ENCODE measurements at places on chromosomes 2 and 18. TPM values are rescaled to one million over a fixed set of nuclear protein-coding genes. Genes with fewer than 3 reads are reported as not detected.

DNA sequence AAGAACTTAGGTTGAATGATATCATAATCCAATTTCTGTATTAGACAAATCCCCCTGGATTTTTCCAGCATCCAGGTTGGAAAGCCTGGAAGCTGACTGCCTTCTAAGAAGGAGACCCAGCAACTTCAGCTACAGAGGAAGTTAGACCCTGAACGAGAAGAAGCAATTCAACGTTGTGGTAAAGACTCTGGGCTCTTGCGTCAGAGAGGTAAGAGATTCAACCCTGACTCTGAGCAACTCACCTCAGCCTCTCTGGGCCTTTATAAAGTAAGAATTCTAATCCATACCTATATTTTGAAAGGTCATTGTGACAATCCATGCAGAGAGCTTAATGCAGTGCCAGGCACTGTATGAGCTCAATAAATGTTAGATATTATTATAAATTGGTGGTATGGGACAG is 9.7 kb downstream of the E2F6 start:
- DNase-seq = no peak

DNA sequence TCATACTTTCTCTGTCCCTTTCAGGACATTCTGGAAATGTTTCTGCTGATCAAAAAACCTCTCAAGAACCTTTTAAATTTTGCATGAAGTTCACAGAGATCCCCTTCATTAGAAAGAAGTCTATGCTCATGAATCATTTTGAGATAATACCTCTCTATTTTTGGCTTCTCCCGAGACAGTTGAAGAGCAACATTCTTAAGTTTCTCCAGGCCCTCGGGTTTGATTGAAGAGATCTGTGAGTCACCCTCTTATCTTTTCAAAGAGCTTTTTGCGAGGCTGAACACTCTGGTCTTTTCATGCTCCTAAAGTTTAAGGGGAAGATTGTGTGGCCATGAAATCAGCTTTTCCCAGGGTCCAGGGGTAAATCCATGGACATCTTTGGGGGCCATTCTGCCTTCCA is 354.2 kb downstream of the FBXO15 start:
- no peak for DNase-seq

DNA sequence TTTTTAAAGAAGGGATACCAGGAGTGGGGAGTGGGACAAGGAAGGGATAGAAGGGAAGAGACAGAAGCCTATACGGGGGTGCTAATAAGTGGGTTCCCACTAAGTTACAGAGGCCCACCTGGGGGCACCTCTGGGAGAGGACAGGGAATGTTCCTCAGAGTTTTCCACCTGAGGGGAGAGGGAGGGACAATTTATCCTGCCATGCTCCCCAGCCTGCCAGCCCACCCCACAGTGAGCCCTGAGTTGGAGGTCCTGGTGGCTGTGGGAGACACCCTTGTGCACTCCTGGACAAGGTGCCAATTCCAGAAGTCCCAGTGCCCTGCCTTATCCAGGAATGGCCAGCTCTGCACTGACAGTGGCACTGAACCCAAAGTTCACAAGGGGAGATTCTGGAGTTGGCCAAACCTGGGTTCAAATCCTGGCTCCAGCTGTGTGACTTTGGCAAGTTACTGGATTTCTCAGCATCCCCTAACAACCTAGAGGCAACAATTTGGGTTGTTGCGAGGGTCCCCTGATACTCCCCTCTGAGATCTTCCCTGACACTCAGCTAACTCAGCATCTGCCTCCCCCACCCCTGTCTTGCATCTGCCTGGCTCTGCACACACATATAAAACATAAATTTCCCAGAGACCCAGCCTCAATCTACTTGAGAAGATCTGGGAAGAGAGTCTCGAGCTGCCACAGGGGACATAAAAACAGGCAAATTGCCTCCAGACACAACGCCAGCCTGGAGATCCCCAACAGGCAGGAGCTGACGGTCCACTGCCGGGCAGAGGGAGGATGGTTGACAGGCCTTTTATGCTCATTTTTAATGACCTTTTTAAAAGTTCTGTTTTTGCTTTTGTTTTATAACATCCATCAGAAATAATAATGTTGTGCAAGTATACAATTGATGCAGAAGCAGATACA is 98.7 kb upstream of the ST3GAL5 start:
- DNase-seq = no peak

GRCh38 chr2:283996-284794 is 3.7 kb downstream of the ALKAL2 start:
- DNase-seq = no peak

- peak; percentile 36 for DNase-seq
These were observed 131.3 kb downstream of the PIK3C3 start for GRCh38 chr18:42086288-42086687.

DNA sequence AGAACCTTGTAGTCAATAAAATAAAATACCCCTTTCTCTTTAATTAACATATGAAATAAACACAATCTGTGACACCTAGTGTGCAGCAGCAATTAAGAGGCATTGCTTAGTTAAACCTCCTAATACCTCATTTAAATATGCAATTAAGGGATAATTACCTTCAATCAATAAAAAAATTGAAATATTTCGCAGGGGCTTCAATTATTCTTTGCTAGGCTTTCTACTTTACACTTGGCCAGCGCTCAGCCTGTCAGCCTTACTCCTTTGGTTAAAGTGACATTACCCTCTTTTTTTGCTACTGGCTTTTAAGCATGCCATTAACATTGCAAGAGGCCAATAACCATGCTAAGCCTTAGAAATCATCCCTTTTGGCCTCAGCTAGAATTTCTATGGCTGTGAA is 327.5 kb upstream of the ZNF521 start:
- no peak for DNase-seq

DNA sequence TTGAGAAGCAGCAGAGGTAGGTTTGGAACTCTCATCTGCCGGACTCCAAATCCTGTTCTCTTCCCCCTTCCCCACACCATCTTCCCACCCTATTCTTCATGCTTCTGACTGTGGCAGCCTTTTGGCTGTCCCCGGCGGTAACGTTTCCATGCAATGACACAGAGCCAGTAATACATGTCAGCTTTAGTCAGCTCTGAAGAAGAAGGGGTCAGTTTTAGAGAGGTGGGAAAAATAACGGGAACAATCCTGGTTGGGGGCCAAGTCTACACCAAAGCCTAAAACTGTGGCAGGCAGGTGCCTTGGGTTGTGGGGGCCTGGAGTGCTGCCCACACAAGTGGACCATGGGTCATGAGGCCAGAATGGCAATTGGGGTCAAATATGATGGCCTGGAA is 106.8 kb downstream of the LPIN1 start:
- DNase-seq = no peak

GRCh38 chr2:205661281-205661680 is 21.0 kb upstream of the NRP2 start:
- no peak for DNase-seq

DNA sequence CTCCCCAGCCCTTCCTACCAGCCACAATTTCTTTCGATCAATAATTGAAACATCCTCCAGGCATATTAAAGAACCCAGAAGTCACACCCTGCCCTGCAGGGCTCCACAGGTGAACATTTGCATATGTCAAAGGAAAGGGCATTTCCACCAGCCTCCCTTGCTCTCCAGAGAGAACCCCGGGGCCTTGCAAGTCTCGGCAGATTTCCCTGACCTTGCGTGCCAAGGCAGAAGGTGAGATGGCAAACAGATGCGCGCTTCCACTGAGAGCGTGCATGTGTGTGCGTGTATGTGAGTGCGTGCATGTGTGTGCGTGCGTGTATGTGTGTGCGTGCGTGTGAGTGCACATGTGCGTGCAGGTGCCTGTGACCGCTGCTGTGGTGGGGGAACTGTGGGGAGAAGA is 120.3 kb downstream of the INO80D start:
- DNase-seq = no peak

FEV gene
- total RNA-seq = not detected

SNTG2 gene
- total RNA-seq = 0.17 TPM

DNAH6 gene
- under 0.01 TPM for total RNA-seq
